ENCODE measurements at places on chromosomes 13 and 19.

DNA sequence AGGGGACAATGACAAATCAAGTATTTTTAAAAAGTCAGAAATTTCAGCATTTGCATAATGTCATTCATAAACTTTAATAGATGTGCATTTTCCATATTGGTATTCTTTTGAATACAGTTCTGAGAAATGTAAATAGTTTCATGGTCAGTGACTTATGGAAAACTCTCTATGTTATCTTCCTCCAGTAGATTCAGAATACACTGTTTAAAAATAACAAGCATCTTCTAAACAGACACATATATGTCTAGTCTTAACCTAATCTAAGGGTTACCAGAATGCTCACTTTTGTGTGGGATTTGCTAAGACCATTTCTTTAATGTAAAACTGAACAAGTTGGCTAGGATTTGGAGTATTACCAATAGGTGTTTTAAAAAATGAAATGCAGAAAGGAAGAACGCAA is 119.8 kb upstream of the SGCG start:
- no peak for DNase-seq

- DNase-seq = no peak
Observed at GRCh38 chr19:2227415-2228156, 8.5 kb downstream of the PLEKHJ1 start.

DNA sequence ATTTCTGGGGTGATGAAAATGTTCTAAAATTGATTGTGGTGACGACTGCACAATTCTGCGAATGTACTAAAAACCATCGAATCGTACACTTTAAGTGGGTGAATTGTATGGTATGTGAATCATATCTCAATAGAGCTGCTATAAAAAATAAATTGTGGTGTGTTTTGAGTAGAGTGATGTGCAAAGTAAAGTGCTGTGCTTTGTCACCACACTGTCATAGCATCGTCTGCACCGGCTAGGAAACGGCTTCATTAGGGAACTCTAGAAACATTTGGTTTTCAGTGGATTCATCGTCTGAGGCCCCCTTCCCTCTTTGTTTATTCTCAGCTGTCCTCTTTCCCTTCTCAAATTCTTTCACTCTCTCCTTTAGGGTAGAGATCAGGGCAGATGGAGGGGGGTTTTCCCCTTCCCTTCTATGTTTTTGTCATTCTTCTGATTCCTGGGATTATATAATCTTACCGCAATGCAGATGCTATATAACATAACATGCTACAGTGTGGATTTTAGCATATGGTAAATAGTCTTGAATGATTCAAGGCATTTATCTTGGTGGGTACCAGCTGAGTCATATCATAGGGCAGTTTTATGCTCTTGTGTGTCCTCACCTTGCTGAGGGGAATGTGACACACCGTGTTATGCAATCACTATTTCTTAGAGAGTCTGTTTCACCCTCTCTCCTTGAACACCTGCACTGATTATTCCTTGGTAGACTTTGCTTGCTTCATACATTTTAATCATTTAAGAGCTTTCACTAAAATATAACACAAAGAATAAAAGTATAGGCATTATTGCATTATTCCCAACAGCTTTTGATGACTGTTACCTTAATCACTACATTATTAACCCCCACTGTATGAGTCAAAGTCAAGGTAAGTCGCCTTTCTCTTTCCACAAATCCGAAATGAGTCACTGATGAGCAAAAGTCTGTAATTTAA is 239.4 kb downstream of the DCLK1 start:
- no peak for DNase-seq

DNA sequence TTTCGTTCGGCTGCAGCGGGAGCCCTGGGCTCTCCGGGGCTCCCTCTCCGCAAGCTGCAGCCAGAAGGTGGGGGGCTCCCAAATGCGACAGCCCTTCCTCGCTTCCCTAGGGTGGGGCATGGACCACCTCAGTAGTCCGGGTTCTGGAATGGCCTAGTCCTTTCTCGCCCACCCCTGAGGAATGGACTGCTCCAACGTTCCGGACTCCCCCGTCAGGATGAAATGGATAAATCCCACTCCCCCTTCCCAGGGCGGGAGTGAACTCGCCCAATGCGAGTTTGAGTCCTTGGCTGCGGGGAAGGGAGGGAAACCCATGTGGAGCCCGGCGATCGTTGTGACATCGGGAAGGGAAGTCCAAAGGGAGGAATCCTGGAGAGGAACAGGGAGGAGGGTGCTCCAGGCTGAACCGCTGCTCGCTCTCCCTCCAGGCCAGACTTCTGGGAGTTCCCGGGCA is 5.5 kb downstream of the HRC start:
- peak; percentile 71 for DNase-seq

DNA sequence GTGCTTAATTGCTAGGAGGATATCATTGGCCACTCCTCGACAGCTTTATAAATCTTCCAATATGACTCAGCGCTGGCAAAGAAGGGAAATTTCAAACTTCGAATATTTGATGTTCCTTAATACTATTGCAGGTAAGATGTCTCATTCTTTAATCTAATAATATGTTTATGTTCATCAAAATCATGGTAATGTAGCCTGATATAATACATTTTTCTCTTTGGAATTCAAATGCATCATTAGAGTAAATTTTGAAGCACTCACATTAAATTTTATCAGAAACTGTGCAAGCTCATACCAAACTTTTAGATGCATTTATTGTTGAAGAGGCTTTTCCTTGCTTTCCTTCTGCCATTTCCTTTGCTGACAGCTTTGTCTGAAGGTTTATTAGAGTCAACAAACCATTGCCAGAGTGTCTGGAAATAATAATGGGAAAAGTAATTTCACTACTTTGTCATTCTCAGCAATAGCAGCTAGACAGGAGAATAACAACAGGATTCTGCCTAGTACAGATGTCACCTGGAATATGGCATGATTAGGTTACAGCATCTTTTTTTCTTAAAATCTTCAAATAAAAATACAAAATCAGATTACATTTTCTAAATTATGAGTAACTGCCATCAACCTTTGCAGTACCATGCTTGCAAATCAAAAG is 78.6 kb upstream of the MAB21L1 start:
- DNase-seq = no peak

- DNase-seq = no peak
Observed at GRCh38 chr19:51156710-51157109, 14.6 kb downstream of the SIGLEC7 start.

DNA sequence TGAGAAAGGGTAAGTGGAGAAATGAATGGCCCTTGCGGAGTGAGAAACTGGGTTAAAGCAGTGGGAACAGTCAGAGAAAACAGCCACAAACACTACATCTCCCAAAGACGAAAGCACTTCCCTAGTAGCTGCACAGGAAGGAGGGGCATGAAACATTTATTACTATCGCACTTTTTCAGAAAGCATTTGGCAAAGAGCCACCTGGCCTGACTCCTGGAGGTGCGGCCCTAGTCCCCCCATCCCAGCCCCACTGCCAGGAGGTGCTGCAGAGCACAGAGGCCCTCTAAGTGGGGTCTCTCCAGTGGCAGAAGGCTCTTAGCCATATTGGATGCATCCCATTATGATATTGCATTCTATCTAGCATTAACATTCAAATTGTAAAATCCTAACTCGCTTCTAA is 55.8 kb downstream of the MTMR6 start:
- no peak for DNase-seq

GRCh38 chr13:111241006-111241755 is 79.3 kb upstream of the TEX29 start:
- no peak for DNase-seq
